ENCODE measurements at places on chromosomes 5 and 9.

DNA sequence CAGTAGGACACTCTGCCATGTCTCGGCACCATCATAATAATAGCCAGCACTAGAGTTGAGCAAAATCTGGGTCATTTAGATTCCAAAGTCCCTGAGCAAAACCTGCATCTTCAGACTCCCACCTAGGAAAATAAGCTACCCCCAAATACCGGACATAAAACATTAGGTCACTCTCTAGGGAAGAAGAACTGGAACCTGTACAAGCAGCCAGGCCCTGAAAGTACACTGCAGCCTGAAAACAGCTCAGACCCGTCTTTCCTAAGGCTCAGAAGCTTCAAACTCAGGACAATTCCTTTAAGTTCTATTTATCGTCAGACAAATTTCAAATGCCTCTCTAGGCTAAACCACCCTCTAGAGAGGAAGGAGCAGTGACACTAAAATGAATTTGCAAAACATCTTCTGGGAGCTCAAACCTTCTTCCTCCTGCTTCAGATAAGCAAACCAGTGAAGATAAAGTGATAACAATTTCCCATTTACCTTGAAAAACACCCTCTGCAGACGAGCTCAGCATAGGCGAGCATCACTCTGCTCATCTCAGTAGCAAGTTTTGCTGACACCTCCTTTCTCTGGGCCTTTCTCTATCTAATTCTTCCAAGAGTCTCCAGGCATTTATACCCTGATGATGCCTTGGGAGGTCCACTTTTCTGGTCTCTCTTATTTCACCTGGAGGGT, 34.0 kb downstream of the ADAM19 start:
- DNase-seq: no peak

DNA sequence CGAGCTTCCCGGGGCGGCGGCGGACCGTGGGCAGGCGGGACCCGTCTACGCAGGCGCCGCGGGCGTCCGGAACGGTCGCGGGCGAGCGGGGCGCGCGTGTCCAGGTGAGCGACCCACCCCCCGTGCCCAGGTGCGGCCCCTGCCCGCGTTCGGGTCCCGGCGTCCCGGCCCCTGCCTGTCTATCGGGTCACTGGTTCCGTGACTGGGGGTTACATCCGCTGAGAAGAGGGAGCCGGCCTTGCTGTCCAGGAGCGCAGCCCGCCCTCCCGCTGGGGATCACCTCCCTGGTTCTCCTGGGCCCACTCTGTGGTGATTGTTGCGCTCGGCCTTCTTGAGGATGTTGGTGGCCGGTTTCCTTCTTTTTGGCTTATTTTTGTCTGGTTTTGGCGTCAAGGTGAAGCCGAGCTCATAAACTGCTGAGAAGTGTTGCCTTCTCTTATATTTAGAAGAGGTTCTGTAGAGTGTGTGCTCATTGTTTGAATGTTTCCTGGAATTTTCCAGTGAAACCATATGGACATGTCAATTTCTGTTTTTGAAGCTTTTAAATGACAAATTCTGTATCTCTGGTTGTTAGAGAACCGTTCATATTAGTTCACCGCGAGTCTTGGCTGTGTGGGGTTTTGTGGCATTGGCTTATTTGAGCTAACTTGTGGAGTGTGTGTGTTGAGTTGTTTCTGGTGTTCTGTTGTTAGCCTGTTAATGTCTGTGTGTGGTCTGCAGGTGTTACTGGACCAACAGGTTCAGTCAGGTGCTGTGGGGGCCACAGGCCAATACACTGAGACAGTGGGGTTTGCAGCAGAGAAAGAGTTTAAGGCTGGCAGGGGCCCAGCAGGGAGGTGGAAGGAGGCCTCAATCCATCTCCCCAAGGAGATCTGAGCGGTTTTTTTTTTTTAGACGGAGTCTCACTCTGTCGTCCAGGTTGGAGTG, 621 bp downstream of the CEP72 start:
- no peak for DNase-seq

GRCh38 chr5:114634967-114635901, 273.4 kb downstream of the KCNN2 start:
- DNase-seq: no peak

DNA sequence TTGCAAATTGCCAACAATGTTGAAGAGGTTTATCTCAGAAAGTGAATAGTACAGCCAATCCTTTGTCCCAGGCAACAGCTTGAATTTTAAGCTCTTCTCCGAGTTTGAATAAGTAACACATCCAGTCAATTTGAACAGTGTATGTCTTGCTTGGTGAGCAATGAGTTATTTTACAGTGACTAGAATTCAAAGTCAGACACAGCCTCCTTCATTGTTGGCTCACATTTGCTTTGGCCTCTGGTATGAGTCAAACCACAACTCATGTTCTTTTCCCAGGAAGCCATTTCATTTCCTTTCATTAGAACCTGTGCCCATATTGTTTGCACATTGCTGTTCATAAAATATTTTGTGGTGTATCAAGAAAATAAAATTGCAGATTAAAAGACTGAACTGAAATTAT, 622.0 kb upstream of the DAB2 start:
- DNase-seq: no peak

DNA sequence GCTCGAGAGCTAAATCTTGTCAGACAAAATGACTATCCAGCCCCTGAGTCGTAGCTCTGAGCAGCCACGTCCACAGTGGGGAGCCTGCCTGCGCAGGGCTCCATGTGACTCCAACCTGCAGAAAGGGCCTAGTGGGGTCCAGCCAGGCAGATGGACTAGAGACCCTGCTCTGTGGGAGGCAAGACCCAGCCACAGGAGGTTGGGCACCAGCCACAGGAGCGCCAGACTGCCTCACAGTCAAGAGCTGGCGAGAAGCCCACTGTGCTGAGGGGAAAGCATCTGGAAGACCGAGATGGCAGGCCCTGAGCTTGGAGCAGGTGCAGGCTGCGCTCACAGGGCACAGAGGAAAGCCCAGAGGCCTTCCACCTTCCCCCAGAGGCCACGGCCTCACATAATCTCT, 61.4 kb downstream of the C5orf15 start:
- DNase-seq: no peak

- no peak for DNase-seq
These were observed 636.1 kb downstream of the KIF4B start for GRCh38 chr5:155649666-155650065.

DNA sequence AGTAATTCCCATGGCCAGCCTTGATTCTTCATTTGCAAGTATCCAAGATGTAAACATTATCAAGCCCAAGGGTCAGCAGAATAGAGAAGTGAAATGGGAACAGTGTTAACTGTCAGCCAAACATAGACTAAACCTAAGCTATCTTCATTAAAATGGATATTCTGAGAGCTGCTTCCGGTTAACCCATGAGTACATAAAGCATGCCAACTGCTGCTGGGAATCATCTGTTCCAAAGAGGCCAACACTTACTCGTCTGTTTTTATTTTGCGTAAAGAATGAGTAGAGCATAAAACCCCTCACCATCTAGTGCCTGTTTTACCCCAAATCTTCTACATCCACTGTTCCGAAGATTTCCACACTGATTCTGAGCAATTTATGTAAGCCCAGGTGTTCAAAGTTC, 257.6 kb downstream of the GLIS3 start:
- DNase-seq: no peak

Data from stimulated activated CD8-positive, alpha-beta memory T cell treated with anti-CD3 and anti-CD28 coated beads, Interleukin-4, amount 100 ng/mL, for 4 hours (primary cell).